Left cardiac atrium (tissue), 4 donors: ENCODE measurements at places on chromosomes 1 and 21. TPM values are rescaled to one million over a fixed set of nuclear protein-coding genes. Genes with fewer than 3 reads are reported as not detected.

- DNase-seq, result no peak
Measured at GRCh38 chr1:84930329-84930728, 37.3 kb upstream of the LPAR3 start.

DNA sequence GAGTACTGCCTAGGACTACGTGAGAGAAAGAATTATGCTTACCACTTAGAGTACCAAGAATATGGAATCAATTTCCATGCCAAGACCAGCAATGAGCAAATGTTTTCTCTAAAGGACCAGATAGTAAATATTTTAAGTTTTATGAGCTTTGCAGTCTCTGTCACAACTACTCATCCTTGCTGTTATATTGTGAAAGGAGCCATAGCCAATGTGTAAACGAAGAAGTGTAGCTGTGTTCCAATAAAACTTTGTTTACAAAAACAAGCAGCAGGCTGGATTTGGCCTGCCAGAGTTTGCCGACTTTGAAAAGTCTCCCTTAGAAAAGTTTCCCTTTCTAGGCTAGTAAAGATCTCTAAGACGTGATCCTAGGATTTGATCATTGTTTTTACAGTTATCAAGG, 128.8 kb downstream of the PDE4B start:
- no peak for DNase-seq

Gene GJA5
- 39.4 TPM for total RNA-seq

- no peak for DNase-seq
Measured at GRCh38 chr1:19450811-19451515, 34.4 kb downstream of the CAPZB start.

DNA sequence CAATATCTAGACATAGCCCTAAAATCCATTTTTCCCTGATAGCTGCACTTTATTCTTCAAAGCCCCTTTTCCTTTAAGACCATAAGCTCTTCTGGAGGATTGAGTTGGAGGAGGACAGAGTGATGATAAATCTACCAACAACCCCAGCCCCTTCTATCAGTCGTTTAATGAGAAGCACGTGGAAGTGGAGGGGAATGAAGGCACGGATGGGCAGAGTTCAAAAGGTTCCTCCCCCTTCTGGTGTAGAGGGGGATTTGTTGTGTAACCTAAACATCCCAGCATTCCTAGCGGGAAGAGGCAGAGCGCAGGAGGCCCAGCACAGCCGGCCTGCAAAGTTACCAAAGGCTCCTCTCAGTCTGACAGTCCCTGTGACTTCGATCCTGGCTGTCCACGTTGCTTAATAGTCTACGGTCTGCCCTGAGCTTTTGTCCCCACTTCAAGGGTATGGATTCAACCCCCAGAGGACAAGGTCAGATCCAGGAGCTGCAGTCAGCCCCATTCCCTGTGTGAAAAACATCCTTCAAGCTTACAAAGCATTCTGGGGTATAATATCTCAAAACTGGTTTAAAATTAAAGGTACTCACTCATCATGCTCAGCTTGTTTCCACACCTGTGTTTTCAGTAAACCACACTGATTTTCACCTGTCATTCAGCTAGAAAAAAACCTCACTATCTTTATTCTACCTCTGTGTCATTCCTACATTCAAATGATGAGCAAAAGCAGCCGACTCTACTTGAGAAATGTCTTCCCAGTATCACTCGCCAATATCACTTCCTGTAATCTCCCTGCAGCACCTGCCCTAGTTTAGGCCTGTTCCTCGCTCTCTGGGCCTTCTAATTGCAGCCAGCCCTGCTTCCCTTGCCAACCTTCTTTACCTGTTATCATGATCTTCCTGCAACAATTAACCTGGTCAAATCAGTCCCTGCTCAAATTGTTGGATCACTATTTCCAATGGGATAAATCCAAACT, 117.9 kb downstream of the PLPP3 start:
- no peak for DNase-seq

GRCh38 chr21:35645991-35646390, 414.3 kb downstream of the SETD4 start:
- no peak for DNase-seq

DNA sequence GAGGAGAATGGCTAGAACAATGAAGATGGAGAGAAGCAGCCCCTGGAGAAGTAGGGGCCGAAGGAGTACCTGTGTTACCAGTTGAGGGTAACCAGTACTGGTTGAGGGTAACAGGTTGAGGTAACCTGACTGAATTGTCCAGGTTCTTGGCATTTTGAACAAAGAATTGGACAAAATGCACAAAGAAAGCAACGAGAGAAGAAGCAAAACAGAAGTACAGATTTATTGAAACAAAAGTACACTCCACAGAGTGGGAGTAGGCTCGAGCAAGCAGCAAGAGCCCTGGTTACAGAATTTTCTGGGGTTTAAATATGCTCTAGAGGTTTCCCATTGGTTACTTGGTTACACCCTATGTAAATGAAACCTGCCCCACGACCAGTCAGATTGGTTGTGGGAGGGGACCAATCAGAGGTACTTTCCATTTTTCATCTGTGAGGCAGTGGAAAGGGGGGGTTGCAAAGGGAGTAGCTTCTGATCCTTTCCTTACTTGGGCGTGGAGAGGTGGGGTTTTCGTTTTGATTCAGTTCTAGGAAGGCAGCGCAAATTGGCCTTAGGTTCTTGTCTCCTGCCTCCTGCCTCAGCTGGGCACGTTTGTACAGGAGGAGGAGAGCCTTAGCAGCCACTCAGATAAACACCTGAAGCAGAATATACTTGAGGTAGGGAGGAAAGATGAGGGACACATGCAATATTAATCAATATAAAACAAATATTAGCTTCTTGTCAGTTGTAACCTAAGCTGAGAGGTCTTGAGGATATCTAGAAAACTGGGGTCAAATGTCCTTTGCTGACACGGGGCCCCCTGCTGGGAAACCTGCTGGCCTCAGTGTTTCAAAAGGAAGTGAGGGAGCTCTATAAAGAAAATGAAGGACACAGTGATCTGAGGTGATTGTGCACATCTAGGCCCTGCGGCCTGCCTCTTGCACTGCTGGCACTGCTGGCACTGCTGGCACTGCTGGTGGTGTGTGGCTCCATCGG, 14.3 kb upstream of the LSM10 start:
- DNase-seq, result no peak

- DNase-seq, result no peak
Measured at GRCh38 chr1:225692517-225692879, 39.6 kb upstream of the ENAH start.

- DNase-seq, result peak; percentile 95
Measured at GRCh38 chr1:11802973-11803885, 2.5 kb downstream of the MTHFR start.

- no peak for DNase-seq
Measured at GRCh38 chr1:241292973-241293372, 64.0 kb downstream of the RGS7 start.

GRCh38 chr1:150332651-150333290, 11.4 kb downstream of the PRPF3 start:
- no peak for DNase-seq

Gene GNL2
- 21.1 TPM for total RNA-seq

DNA sequence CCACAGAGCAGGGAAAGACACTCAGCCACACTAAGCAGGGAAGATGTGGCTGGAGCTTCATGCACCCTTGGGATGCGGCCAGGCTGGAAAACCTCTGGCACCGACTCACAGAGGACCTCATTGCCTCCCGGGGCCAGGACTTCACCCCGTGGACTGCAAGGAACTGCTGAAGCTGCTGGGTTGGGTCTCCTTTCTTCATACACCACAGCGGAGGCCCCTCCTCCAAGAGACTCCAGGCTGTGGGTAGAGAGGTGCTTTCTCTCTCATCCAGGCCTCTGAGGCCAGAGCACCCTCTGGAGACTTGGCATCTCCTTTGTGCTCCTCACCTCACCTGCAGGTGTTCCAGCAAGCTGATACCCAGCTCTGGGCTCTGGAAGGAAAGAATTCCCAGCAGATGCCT, 76.0 kb upstream of the EDN2 start:
- no peak for DNase-seq

Gene KRTAP22-2
- not detected for total RNA-seq

GRCh38 chr1:60227601-60228000, 154.0 kb upstream of the C1orf87 start:
- DNase-seq, result no peak

Gene KCNJ10
- total RNA-seq, result 0.15 TPM

- DNase-seq, result no peak
Measured at GRCh38 chr1:227225715-227226346, 92.5 kb downstream of the CDC42BPA start.

DNA sequence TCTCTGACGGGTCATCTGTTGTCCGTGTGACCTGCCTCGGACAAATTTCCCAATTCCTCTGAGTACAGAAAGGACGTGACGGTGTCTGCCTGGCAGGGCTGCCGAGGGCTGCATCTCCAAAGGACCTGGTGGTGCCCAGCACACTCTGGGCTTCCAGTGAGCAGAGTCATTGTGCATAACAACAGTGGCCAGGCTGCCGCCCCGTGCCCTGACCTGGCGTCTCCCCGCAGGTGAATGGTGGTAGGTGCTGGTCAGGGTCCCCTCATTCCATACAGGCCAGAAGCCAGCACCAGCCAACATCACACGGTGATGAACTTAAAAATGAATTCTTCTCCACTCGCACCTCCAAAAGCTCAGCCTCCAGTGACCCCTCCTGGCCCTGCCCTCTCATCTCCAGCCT, 28.2 kb downstream of the PRDM16 start:
- DNase-seq, result no peak

DNA sequence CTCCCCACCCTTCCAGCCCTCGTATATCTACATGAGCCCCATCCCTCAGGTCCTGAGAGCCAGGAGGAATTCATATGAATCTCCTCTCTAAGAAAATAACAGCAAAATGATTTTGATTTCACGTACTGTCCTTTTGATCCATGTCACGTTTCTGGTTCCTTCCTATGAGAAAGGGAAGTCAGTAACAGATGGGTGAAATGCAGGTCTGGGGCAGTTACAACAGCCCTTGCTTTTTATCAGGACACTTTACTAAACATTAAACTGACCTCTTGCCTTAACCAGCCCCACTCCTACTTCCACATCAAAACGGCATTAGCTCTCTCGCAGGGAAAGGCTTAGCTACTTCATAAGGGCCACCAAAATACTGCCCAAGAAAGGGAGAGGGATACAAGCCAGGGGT, 59.0 kb downstream of the SPATA46 start:
- DNase-seq, result no peak

Gene SPRR1B
- not detected for total RNA-seq

Gene IVL
- not detected for total RNA-seq

DNA sequence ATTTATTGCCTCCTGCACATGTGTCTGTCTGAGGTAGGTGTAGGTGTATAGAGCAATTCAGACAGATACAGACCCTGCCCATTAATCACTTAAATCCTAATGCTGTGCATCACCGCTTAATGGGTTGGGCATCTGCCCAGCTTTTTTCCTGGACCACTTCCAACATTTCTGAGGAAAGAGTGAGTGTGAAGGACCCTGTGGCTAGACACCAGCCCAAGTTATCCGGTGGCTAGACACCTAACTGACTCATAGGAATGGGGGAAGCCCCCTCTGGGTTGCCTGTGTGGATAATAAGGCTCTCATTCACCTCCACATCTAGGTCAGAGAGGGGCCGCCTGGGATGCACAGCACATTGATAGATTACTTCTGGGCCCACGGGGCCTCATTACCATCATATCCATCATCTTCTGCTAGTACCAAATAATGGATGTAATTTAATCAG, 121.1 kb upstream of the RAVER2 start:
- no peak for DNase-seq

- DNase-seq, result no peak
Measured at GRCh38 chr1:244695937-244696336, 43.0 kb downstream of the DESI2 start.

DNA sequence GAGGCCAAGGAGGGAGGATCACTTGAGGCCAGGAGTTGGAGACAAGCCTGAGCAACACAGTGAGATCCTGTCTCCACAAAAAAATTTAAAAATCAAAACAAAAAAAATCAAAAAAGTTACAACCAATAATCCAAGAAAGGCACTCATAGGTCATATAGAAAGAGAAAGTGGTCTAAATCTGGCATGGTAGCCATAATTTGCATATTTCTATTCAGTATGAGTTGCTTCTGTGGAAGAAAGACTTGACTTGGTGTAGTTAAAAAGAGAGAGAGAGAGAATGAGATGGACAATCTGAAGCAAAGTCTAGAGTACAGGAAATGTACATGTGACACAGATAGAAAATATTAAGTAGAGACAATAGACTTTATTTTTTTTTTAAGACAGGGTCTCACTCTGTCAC, 22.5 kb downstream of the JMJD4 start:
- DNase-seq, result no peak
